Testis (tissue), 5 donors: ENCODE measurements at places on chromosomes 13 and 19. TPM values are rescaled to one million over a fixed set of nuclear protein-coding genes. Genes with fewer than 3 reads are reported as not detected.

GRCh38 chr19:10981252-10981895 lies 20.5 kb downstream of the SMARCA4 start:
- DNase-seq = no peak

- DNase-seq = no peak
Observed at GRCh38 chr13:40026174-40026585, 370.7 kb downstream of the COG6 start.

DNA sequence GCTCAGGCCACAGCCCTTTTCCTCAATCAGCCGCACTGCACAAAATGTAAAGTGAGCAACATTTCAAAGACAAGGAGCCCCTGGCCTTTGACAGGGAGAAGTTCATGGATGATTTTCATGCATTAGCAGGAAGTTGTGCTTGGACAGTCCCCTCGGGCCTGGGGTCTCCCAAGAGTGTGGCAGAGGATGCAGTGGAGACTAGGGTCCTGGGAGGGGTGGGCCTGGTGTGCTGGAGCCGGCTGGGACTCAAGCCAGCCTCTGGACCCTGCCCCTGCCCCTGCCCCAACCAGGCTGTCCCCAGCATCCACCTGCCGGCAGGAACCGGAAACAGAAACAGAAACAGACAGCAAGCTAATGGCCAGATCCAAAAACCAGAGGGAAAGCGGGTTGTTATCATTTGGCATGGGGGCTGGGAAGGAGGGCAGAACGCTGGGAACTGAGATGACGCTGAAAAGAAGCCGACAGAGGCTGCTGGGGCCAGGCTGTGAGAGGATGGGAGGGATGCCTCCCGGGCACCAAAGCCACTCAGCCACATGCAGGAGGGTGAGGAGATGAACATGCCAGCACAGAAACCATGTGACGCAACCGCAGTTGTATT lies 2.3 kb downstream of the GAS6 start:
- peak; percentile 61 for DNase-seq

DNA sequence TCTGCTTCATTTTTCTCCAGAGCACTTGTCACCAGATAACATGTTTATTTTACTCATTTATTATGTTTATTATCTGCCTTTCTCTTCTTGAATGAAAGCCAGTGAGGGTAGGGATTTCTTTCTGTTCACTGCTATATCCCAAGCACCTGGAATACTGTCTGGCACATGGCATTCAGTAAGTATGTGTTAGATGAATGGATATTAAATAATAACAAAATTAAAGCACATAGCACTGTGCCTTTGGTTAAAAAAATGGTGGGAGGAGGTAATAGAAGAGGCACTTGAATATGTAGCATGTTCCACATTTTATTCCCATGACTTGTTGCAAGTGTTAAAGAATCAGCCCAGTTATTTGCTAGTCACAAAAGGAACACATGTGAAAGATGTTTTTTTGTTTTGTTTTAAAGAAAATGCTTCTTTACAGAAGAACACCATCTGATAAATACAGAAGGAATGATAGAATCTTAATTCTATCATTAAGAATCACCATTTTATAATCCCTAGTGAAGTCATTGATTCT lies 151.0 kb downstream of the DLEU7 start:
- DNase-seq = no peak

GRCh38 chr19:9848060-9848459 lies 12.9 kb downstream of the PIN1 start:
- no peak for DNase-seq

DNA sequence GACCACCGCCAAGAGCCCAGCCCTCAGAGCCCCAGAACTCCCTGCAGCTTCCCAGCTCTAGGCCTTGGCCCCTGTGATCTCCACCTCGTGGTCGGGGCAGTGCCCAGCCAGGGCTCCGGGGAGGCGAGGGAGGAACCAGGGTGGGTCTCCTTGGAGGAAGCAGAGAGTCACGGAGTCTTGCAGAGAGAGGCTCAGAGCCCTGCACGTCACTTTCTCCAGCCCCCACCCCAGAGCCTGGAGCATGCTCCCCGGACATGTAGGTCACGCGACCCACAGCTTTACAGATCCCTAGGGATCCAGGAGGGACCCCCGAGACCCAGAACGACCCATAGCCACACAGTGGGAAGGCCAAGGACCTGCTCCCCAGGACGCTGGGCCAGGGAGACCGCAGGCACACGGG lies 11.9 kb downstream of the GADD45B start:
- DNase-seq = no peak

- no peak for DNase-seq
Observed at GRCh38 chr19:47494211-47494547, 10.2 kb upstream of the KPTN start.

GRCh38 chr19:44003461-44004009 lies 778 bp downstream of the ZNF230 start:
- peak; percentile 33 for DNase-seq

GRCh38 chr13:91762957-91763356 lies 364.5 kb downstream of the GPC5 start:
- no peak for DNase-seq

DNA sequence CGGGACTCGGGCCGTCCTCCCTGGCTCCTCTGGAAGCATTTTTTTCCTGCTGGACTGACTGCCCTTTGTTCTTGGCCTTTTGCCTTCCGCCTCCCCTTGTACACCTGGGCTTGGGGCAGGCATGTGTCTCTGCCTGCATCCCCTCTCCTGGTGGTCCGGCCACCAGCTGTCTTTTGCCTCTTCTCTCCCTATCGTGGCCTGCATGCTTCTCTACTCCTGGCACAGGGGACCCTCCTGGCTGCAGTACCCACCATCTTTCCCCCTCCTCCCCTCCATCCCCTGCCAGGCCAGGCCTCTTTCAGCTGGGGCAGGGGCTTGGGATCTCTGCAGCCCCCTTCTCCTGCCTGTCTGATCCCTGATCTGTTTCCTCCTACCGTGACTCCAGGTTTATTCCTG lies 12.1 kb downstream of the WTIP start:
- no peak for DNase-seq

DNA sequence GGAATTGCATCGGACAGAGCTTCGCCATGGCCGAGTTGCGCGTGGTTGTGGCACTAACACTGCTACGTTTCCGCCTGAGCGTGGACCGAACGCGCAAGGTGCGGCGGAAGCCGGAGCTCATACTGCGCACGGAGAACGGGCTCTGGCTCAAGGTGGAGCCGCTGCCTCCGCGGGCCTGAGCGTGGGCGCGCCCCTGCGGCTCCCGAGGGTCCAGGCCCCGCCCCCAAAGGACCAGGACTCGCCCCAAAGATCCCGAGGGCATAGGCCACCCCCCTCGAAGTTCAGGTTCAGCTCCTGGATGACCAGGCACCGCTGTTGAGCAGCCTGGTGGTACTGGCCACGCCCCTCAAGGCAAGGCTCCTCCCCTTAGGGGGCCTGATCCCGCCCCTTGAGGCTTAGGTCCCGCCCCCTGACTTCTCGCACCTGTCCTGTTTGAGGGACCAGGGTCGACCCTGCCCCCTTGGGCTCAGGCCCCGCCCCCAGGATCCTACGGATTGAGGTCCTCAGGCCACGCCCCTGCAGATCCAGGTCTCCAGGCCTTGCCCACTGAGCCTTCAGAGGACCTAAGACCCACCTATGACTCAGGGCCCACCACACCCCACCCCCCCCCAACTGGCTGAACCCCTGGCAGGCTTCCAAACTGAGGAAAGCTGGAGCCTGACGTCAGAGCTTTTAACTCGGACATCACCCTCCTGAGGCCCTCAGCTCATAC lies 43.1 kb downstream of the CYP4F22 start:
- DNase-seq = peak; percentile 60

DNA sequence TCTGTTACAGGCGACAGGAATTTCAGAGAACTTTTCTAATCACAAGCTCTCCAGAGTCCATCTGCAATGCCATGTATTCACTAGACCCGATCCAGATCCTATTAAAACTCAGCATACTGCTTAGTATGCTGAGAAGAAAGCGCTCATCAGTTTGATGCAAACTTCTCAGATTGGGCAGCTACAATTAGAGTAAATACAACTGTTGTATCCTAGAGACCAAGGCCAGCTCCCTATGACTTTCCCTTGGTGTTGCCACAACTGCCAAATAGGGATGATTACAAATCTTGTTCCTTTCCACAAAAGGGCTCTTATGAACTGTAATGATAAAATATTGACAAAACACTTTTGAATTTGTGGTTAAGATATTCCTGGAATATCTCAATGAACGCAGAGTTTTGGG lies 191.2 kb downstream of the SPRY2 start:
- DNase-seq = no peak

GRCh38 chr13:48380581-48380980 lies 32.3 kb downstream of the LPAR6 start:
- no peak for DNase-seq

DNA sequence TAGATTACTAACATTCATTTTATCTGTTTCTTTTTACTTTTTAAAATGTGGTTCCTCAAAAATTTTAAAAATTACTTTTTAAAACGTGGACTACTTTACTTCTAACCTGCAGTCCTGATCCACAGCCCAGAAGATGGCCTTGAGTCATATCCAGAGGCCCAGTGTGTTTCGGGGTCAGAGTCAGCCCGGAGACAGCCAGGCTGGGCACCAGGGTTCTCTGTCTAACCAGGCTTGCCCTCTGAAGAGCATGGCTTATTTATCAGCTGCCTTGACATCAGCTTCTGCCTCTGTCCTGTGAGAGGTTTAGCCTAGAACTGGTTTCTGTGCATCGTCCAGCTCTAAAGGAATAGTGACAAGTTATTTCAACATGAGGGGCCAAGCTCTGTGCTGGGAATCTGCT lies 332.0 kb downstream of the FGF9 start:
- DNase-seq = no peak

DNA sequence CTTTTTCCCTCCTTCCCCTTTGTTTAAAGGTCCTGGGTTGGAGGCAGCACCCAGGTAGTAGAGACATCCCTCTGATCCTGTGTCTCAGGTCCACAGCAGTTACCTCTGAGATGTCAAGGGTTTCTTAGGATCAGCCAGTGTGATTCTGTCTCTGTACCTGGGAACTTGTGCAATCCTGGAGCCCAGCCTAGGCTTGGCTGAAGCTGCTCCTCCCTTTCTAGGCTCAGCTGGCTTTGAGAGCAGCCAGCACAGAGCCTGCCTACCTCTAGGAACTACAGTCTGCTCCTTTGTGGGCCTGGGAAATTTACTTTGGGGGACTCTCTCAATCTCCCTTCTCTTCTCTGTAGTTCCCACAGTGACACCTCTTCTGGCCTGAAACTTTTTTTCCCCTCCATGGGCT lies 171.6 kb downstream of the MTUS2 start:
- no peak for DNase-seq

- DNase-seq = no peak
Observed at GRCh38 chr13:52600666-52601065, 41.6 kb upstream of the HNRNPA1L2 start.

- DNase-seq = no peak
Observed at GRCh38 chr13:111953546-111954178, 113.3 kb upstream of the SOX1 start.

- DNase-seq = no peak
Observed at GRCh38 chr13:48078251-48078656, 16.6 kb downstream of the MED4 start.

- peak; percentile 53 for DNase-seq
Observed at GRCh38 chr19:2423071-2423914, 4.1 kb downstream of the TIMM13 start.

GRCh38 chr19:55529636-55530234 lies 7.2 kb downstream of the SBK2 start:
- DNase-seq = no peak

The NTF4 gene
- 0.49 TPM for polyA plus RNA-seq

The SCN1B gene
- polyA plus RNA-seq = 7.5 TPM

The CD70 gene
- polyA plus RNA-seq = 0.63 TPM

The SMIM7 gene
- polyA plus RNA-seq = 105 TPM

The TMEM59L gene
- 4.5 TPM for polyA plus RNA-seq

The ZNF17 gene
- polyA plus RNA-seq = 7.4 TPM

The KXD1 gene
- polyA plus RNA-seq = 163 TPM

The NDUFA11 gene
- polyA plus RNA-seq = 170 TPM

The ZNF568 gene
- 8.1 TPM for polyA plus RNA-seq

The CATSPERD gene
- polyA plus RNA-seq = 31.3 TPM

The KIR3DL1 gene
- polyA plus RNA-seq = not detected

The TMEM238 gene
- 0.91 TPM for polyA plus RNA-seq

The PCDH17 gene
- polyA plus RNA-seq = 21.3 TPM
